ENCODE measurements at places on chromosomes 16 and 17.
A peak's percentile ranks its signal among the peaks of the same experiment; 100 is the strongest.

DNA sequence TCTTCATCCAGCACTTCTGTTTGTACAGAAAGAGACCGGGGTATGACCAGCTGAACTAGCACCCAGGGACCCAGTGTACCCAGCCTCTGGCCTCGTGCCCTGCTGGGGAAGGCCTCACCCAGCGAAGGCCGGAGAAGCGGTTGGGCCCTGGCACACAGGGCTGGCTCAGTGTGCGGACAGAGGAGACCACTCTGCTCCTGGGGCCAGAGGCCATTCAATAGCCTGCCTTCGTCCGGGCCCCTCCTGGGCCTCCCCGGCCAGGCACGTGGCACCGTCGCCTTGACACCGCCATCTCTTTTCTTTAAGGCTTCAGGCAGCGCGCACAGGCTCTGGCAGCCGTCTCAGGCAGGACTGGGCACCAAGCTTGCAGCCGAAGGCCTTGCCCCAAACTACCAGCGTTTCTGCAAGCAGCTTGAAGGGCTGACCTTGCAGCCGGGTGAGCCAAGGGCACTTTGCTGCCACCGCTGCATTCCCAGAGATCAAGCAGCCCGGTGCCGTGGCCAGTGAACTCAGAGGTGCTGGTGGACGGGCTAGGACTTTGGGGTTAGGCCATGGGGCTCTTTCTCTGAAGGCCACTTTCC is 8.0 kb downstream of the TAX1BP3 start:
- no peak for DNase-seq

DNA sequence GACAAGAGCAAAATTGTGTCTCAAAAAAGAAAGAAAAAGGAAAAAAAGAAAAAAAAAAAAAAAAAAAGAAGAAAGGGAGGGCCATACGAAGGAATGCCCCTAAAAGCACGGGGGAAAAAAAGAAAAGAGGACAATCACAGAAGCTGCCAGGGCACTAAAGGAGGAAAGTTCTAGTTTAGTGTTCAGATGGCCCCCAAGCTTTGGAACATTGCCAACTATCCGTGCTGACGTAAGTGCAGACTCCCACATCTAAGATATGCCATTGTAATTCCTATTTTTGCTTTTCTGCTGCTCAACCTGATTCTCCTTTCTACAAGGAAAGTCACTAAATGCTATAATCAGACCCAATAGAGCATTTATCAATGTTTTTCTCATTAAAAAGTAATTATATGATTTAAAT is 842.1 kb downstream of the KCNJ2 start:
- no peak for DNase-seq

DNA sequence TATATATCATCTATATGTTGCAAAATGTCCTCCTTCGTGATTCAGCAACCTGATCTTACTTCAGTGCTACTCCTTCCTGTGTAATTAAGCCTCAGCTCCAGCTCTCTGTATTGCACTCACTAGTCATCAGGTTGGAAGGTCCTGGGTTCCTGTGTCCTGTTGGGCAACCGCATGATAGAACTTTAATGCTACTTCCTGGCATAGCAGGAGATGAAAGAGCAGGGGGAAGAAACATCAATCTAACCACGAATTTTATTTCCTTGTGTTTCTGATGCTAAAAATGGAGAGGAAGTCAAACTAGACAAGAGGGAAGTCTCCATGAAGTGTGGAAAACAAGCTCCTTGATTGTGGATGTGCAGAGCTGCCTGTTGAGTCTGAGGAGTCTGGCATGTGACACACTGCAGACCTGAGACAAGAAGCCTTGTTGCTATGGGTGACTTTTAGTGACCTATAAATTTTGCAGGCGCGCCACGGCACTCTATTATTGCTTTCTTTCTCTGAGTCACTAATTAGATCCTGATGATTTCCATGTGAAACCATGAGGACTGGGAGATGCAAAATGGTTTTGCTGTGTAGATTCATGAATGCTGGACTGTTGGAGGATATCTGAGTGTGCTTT is 25.6 kb downstream of the IGSF6 start:
- no peak for DNase-seq

DNA sequence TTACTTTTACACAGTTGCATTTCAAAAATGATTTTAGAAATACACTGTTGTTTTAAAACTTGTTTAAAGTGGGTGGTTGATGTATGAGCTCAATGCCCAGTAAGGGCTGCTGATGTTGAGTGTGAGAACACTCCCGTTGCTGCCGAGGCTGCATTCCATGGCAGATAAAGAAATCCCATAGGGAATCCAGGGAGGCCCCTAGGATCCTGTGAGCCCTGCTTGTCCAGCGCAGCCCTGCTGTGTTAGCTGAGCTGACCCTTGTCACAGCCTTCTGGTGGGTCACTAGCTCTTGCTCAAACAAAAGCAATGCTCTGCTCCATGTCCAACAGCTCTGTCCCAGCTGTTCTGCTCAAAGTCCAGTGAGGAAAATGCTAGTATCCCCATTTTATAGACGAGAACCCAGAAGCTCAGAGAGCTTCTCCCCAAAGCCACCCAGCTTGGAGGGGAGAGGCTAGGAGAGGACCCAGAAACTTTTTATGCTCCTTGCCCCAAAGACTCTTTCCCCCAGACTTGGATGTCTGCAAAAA is 18.6 kb upstream of the COL1A1 start:
- no peak for DNase-seq

- no peak for DNase-seq
Measured at GRCh38 chr17:233473-233941, 52.1 kb upstream of the DOC2B start.

GRCh38 chr16:13939821-13940220 is 19.9 kb downstream of the ERCC4 start:
- DNase-seq, result no peak

GRCh38 chr16:49419862-49420261 is 46.3 kb downstream of the C16orf78 start:
- no peak for DNase-seq

GRCh38 chr17:15942207-15942833 is 2.6 kb upstream of the ADORA2B start:
- no peak for DNase-seq

DNA sequence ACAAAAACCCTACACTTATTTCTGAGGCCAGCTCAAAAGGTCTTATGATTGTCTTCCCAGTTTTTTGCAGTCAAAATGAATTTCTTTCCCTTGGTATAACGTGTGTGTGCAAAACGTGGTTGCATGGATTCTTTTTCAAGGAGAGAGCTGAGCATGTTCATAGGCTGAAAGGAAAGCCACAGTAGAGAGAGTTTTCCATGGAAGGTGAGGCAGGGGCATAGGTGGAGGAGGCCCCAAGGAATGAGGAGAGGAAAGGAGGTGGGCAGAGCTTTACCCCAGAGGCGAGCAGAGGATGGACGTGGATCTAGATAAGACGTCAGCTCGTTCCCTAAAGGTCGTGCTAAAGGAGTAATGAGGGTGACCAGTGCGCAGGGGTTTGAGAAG is 22.8 kb downstream of the TRPV2 start:
- DNase-seq, result no peak

DNA sequence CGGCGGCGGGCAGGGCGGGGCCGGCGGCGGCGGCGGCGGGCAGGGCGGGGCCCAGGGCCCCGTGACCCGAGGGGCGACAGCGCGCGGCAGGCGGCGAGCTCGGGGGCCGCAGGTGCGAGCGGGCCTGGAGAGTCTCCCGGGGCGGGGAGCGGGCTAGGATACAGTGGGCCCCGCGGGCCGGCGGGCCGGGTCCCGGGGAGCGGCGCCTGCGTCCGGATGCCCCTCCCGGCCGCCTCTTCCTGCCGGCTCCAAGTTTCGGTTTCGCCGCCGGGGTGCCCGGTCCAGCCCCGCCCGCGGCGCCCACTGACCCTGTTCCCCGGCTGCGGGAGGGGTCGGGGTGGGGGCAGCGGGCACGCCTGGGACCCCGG is at the start of gene RNF213:
Gene RNF213 (plus strand): TSS at position 62 of the 368 bp plus-strand sequence. CDS start 2,830 bp downstream, outside the sequence.
- no peak for DNase-seq

DNA sequence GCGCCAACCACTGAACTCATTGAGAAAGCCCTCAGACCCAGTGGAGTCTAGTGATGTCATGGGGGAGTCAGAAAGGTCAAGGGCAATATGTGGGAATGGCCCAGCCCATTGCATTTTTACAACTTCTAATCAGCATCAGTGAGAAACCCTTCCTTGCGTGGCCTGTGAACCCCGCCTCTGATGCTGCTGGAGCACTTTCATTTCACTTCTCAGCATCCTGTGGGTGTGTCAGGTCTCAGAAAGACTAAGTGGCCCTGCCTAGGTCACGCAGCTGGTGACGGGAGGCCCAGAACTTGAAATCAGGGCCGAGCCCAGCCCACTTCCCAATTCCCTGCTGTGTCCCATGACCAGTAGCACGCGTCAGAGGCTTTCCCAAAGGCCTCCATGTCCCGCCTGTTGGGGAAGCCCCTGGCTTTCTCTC is 6.1 kb downstream of the DNAI2 start:
- no peak for DNase-seq

- DNase-seq, result no peak
Measured at GRCh38 chr17:65219124-65219523, 82.0 kb downstream of the RGS9 start.

DNA sequence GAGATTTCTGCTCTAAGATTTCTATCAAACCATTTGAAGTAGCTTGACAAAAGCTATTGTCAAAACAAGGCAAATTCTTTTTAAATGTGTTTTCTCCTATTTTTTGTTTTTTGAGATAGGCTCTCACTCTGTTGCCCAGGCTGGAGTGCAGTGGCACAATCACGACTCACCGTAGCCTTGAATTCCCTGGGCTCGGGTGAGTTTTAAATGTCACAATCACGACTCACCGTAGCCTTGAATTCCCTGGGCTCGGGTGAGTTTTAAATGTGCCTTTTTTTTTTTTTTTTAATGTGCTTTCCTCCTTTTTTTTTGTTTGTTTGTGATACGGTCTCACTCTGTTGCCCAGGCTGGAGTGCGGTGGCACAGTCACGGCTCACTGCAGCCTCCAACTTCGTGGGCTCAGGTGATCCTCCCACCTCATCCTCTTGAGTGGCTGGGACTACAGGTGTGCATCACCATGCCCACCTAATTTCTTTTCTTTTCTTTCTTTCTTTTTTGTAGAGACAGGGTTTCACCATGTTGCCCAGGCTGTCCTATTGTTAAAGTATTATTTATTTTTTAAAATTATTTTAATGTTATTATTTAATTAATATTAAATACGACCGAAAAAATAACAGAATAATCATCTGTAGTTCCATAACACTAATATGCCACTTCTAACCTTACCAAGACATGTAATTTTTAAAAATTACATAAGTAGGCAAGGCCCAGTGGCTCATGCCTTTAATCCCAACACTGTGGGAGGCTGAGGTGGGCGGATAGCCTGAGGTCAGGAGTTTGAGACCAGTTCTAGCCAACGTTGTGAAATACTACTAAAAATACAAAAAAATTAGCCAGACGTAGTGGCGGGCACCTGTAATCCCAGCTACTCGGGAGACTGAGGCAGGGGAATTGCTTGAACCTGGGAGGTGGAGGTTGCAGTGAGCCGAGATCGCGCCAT is 69.7 kb upstream of the FA2H start:
- DNase-seq, result no peak

- DNase-seq, result peak; percentile 62
Measured at GRCh38 chr17:34892461-34893249, 68.6 kb downstream of the CCT6B start.

DNA sequence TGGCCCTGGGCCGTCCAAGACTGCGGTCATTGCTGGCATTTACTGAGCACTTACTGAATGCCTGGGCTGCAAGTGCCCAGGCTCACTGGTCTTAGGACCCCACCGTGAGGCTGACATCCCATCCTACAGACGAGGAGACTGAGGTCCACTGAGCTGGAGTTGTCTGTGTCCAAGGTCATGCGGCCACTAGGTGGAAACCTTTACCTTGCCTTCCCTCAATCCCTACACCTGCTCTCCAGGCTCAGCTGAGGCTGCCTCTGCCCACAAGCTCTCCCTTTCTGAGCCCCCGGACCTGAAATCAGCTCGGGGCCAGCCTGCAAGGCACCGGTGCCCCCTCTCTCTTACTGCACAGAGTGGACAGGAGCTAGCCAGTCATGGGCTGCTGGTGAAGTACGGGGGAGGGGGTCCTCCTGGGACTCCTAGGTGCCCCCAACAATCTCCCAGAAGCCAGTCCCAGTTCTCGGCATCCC is 1.5 kb downstream of the CASKIN1 start:
- DNase-seq, result peak; percentile 40

- DNase-seq, result no peak
Measured at GRCh38 chr16:87065446-87066132, 251.6 kb downstream of the C16orf95 start.

DNA sequence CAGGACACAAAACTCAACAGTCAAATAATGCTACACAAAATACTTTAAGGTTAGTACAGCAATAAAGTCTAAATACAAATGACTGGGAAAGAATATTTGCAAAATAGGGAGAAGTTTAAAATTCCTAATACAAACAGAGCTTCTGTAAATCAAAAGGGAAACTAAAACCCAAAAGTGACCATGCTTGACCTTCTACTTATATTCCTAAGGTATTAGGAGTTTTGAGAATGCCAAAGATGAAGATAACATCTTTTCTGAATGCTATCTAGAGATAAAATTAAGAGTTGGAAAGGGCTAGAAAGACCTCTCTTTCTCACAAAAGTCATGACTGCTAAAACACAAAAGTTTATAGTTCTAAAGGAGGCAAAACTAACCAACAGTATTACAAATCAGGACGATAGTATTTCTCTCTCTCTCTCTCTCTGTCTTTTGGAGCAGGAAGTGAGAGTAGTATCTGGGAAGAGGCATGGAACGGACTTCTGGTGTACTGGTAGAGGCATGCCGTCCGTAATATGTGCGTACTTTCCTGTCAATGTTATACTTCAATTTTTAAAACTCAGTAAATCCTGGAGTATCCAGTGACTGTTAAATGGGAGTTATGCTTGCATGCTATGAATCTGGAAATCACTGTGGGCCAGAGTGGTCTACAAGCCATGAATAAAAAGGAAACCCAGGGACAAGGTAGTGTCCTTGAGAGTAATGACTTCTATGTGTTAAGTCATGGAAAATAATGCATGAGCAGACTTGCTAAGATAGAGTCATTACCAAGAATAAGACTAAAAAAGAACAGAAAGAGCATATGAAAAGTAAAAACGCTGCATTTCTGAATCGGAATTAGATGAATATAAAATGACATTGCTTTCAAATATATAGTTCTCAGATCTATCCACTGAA is 49.7 kb upstream of the ANKFY1 start:
- DNase-seq, result no peak

DNA sequence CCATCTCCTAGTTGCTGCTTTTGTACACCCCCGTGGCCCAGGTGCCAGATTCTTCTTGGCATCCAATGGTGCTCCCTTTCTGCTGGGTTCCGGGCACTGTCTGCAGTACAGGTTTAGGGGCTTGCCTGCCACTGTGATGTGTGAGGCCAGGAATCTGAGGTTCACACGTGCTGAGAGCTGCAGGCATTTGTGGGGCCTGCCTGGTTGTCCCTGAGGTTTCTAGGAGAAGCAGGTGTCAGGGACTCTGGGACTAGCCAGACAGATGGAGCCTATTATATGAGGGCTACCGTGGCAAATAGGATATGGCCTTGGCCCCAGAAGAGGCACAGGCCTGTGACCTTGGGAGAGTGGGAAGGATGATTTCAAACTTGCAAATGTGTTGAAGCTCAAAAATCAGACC is 29.3 kb downstream of the NDEL1 start:
- no peak for DNase-seq

- no peak for DNase-seq
Measured at GRCh38 chr16:78984887-78985464, 615.6 kb downstream of the MAF start.

- no peak for DNase-seq
Measured at GRCh38 chr16:179211-180092, 807 bp upstream of the HBQ1 start.

GRCh38 chr17:42754782-42755181 is 6.2 kb upstream of the RAMP2 start:
- DNase-seq, result no peak
